ENCODE measurements at places on chromosomes 5 and 9. TPM values are rescaled to one million over a fixed set of nuclear protein-coding genes. Genes with fewer than 3 reads are reported as not detected.

DNA sequence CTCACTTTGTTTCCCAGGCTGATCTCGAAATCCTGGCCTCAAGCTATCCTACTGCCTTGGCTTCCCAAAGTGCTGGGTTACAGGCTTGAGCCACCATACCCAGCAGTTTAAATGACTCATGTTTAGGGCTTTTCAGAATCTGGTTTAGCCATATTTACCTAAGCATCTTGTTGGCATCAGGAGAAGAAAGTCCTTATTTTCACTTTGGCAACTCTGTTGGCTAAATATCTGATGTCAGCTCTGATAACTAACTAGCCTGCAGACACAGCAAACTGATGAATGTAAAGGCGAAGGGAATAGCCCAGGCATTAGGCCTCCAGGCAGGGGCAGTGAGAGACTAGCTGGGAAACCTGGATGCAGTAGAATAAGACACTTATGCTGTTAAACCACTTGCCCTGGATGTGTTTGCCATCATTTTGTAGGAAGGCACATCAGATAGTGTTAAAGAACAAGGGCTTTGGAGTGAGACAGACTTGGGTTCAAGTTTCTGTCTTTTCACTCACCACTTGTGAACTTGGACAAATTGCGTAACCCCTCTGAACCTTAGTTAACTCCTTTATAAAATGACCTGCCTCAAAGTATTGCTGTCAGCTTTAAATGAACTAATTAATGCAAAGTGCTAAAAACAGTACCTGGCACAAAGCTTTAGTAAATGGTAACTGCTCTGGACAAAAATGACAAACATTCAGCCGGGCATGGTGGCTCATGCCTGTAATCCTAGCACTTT is 34.7 kb upstream of the GARNL3 start:
- DNase-seq, result no peak

GRCh38 chr5:60585618-60586017 is 114.3 kb downstream of the DEPDC1B start:
- DNase-seq, result no peak

GRCh38 chr9:109953813-109954497 is 174.0 kb downstream of the PALM2AKAP2 start:
- no peak for DNase-seq

Gene PPP3R2
- not detected for total RNA-seq
